ENCODE measurements at places on chromosomes 1 and 21. TPM values are rescaled to one million over a fixed set of nuclear protein-coding genes. Genes with fewer than 3 reads are reported as not detected.
A peak's percentile ranks its signal among the peaks of the same experiment; 100 is the strongest.

The MLLT11 gene
- total RNA-seq = 30.0 TPM

The SLAMF1 gene
- not detected for total RNA-seq

- H3K36me3 ChIP-seq = no peaks in the 10 kb centered on the region
- peaks cover 14% of the 10 kb centered on the region for H3K27me3 ChIP-seq
- no peak overlapping the region for H3K27ac ChIP-seq
- peaks cover 2% of the 10 kb centered on the region for H3K4me1 ChIP-seq
Observed at GRCh38 chr1:206581571-206581981, 30.7 kb downstream of the EIF2D start.

The RIPPLY3 gene
- 18.9 TPM for total RNA-seq

DNA sequence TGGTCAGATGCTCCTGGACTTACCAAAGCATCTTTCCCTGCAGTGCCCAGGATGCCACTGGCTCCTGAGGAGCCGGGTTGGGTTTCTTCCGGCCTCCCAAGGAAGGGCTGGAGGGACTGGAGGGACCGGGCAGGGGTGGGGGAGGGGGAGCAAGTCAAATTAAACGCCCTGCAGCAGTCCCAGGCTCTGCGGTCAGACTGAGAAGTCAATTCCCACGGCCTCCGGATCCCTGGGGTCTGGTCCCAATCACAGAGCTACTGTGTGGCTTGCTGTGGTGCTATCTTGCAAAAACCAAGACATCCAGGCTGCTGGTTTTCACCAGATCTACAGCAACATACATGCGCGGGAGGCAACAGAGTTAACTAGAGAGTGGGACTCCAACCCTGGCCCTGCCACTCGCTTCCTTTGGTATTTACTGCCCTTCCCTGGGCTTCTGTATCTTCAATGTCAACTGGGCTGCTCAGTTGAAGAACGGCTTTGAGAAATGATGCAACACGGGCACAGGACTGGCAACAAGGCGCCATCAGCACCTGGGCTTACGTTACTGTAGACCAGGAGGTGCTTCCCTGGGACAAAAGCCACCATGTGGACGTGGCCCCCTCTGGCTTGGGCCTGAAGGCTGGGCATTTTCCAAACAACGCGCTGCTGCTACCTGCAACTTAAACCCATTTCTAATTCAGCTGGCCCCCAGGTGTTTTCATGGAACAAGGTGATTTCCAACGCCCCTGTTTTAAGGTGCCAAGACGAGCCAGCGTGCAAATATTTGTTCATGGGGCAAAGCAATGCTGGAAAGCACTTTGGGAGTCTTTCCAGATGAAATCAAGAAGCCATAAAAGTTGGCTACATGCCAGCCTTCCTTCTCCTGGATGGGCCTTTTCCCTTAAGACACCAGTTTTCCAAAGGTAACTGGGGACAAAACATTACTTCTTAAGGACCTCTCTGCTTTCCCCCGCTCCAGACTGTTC lies 11.5 kb downstream of the RCC2 start:
- peaks cover 35% of the 10 kb centered on the region for H3K36me3 ChIP-seq
- no peaks in the 10 kb centered on the region for H3K27me3 ChIP-seq
- peaks cover 5% of the 10 kb centered on the region for H3K4me1 ChIP-seq
- H3K4me3 ChIP-seq = no peak overlapping the region
- DNase-seq = no peak

The PDC gene
- not detected for total RNA-seq

GRCh38 chr1:45820173-45820572 lies 16.8 kb downstream of the MAST2 start:
- H3K4me3 ChIP-seq = no peak overlapping the region
- H3K36me3 ChIP-seq = peaks cover 33% of the 10 kb centered on the region
- H3K27me3 ChIP-seq = no peaks in the 10 kb centered on the region
- no peak overlapping the region for H3K27ac ChIP-seq

The VASH2 gene
- 15.8 TPM for total RNA-seq

DNA sequence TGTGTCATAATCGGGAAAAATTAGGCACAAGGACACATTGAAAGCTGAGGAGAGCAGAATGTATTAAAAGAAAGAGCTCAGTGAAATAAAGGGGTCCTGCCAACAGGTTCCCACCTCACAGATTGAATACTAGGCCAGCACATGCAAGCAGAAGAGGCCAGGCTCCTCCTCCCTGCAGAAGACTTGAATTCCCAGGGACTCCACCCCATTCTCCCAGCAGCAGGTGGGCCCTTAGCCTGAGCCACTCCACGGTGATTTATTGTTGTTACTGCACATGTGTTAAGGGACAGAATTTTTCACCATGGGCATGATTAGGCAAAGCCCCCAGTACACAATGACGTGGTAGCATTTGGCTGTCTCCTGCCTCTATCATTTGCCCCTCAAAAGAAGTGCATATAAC lies 1844.7 kb downstream of the NCAM2 start:
- H3K36me3 ChIP-seq = no peaks in the 10 kb centered on the region
- H3K27ac ChIP-seq = no peak overlapping the region
- no peak for DNase-seq
- no peaks in the 10 kb centered on the region for H3K4me1 ChIP-seq

DNA sequence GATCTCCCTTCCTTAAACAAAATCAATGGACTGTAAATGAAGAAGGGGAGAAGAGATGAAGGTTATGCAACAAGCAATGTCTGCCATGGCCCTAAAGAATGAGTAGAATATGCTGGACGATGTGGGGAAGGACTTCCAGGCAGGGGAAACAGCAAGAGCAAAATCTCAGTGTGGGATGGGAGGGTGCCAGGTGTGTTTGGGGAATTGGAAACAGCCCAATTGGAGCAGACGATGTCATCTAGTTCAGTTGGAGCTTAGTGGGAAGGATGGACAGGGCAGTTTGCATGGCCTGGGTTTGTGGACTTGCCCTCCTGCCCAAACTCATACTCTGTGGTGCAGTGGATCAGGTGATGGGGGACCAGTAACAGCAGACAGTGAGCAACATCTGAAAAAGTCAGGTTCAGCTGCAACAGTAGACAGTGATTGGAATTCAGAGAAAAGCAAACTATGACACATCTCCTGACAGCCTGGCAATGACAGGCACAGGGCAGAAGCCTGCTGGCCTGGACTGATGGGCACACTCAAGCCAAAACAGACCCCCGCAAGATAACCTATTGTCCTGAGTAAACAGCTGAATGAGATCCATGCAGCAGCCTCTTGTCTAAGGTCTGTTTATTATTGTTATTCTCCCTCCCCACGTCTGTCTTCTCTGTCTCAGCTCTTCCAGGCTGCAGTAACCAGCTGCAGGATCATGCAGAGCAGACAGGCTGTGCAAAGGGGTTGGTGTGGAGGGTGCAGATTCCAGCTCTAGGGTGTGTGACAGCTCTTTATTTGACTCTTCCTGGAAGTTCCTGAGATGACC lies 50.5 kb upstream of the PRELP start:
- H3K27ac ChIP-seq = no peak overlapping the region
- H3K4me3 ChIP-seq = no peak overlapping the region
- H3K27me3 ChIP-seq = peaks cover 3% of the 10 kb centered on the region
- H3K4me1 ChIP-seq = peaks cover 39% of the 10 kb centered on the region
- H3K36me3 ChIP-seq = no peaks in the 10 kb centered on the region
- DNase-seq = no peak

DNA sequence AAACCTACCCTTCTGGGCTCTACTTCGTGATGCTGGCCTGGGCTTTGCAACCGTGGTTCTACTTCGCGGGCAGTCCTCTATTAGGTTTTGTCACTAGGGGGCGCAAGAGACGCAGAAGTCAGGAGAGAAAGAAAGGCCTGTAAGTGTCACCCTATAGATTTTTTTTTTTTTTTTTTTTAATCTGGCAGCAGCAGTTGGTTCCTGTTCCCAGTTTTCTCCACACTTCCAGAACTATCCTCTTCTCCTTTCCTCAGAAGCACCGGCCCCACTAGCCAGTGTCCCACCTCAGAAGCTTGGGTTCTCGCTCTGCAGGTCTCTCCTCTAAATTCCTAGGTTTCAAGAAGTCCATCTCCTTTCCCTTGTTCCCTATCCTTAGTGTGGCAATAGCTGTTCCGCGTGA lies 9.1 kb upstream of the LCE2D start:
- H3K27me3 ChIP-seq = no peaks in the 10 kb centered on the region
- DNase-seq = no peak
- H3K36me3 ChIP-seq = peaks cover 1% of the 10 kb centered on the region
- H3K4me1 ChIP-seq = no peaks in the 10 kb centered on the region
- H3K4me3 ChIP-seq = no peak overlapping the region
- H3K27ac ChIP-seq = no peak overlapping the region

GRCh38 chr1:8004803-8005573 lies 21.1 kb downstream of the ERRFI1 start:
- peak overlapping the region; percentile 91 for H3K27ac ChIP-seq
- DNase-seq = no peak
- peak overlapping the region; percentile 36 for H3K4me3 ChIP-seq
- H3K27me3 ChIP-seq = no peaks in the 10 kb centered on the region
- peaks cover 13% of the 10 kb centered on the region for H3K36me3 ChIP-seq

DNA sequence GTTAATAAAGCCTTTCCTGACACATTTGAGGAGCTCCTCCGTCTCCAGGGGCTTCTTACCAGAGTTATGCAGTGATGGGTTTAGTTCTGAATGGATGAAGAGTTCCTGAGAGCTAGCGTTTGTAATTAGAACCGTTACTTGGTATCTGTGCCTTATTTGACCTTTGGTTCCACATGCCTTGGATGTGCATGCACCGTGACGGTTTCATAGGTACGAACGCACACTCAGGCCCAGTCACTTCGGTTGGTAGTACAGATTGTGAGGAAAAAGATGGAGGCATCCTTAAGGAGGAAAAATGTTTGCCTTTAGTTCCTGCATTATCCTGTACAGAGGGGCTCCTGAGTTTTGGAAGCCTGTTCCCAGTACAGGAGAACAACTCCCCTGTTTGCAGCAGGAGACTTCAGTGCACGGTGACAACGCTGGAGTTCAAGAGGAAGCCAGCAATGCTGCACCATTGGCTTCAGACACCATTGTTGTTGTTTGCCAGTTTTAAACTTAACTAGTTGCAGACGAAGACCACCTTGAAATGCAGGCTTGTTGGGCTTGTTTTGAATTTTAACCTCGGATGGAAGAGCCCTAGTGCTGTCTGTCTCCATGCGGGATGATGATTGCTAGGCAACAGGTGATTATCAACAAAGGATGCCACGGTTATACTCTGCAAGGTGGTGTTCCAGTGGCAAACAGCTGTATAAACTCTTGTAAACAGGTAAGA lies 8.2 kb downstream of the RBM15 start:
- H3K27me3 ChIP-seq = no peaks in the 10 kb centered on the region
- no peak for DNase-seq
- H3K4me3 ChIP-seq = no peak overlapping the region
- peak overlapping the region; percentile 83 for H3K27ac ChIP-seq

The AGT gene
- 12.5 TPM for total RNA-seq

The ICOSLG gene
- total RNA-seq = 0.87 TPM

GRCh38 chr1:150558761-150559655 lies 9.8 kb downstream of the ADAMTSL4 start:
- H3K27ac ChIP-seq = no peak overlapping the region
- H3K4me3 ChIP-seq = no peak overlapping the region
- peaks cover 46% of the 10 kb centered on the region for H3K4me1 ChIP-seq
- no peak for DNase-seq

- no peak for DNase-seq
- no peaks in the 10 kb centered on the region for H3K36me3 ChIP-seq
Observed at GRCh38 chr1:72230746-72231145, 51.6 kb downstream of the NEGR1 start.

DNA sequence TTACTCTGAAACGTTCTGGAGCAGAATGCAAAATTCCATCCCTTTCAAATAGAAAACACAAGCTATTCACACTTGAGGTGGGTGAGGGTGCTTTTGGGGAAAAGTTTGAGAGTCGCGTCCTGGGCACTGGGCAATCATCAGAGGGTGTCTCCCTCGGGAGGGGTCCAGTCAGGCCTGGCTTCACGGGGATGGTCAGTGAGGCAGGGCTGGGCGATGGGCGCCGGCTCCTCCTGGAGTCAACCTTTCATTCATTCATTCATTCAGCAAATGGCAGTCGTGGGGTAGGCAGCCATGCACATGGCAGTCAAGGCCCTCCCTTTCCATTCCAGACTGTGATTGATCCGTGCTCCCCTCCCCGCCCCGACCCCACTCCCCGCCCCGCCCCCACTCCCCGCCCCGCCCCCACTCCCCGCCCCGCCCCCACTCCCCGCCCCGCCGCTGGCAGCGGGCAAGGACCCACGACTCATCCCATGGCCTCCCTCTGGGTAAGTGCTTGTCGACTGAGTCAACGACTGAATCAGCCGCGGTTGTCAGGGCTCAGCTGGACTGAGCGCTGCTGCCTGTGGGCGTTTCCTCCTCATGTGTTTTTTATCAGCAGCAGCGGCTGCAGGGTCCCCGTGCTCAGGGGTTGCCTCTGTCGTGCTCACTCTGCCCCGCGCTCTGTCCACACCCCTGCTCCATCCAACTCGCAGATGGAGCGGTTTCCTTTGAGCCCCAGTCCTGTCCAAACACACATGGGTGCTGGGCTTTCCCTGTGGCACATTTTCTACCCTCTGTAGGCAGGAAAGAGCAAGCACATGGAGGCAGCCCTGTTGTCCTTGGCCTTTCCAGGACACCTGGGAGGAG lies 12.5 kb upstream of the SPSB1 start:
- peaks cover 1% of the 10 kb centered on the region for H3K36me3 ChIP-seq
- no peak for DNase-seq

- no peak for DNase-seq
- H3K4me3 ChIP-seq = no peak overlapping the region
- peaks cover 6% of the 10 kb centered on the region for H3K27me3 ChIP-seq
- no peaks in the 10 kb centered on the region for H3K36me3 ChIP-seq
Observed at GRCh38 chr21:45763074-45763473, 119.5 kb downstream of the PCBP3 start.

The TMEM61 gene
- total RNA-seq = 1.3 TPM

DNA sequence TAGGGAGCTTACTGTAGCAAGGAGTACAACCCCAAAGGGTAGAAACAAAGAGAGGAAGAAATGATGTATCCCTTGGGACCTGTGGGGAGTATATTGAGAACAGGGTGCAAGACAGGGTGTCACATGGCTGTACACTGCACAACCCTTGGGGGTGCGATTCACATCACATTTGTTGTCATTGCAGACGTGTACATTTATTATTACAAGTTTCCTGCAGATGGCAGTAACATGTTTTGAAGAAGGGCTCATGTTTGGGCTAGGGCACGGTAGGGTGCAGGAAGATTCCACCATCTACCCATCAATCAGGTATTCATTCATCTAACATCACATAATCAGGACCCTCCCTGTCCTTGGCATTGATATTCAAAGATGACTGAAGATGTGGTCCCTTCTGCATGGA lies 62.5 kb downstream of the NDUFS5 start:
- no peaks in the 10 kb centered on the region for H3K4me1 ChIP-seq
- H3K27me3 ChIP-seq = peaks cover 27% of the 10 kb centered on the region
- no peaks in the 10 kb centered on the region for H3K36me3 ChIP-seq

- H3K4me3 ChIP-seq = no peak overlapping the region
- peaks cover 13% of the 10 kb centered on the region for H3K36me3 ChIP-seq
- H3K4me1 ChIP-seq = no peaks in the 10 kb centered on the region
- H3K27me3 ChIP-seq = no peaks in the 10 kb centered on the region
- H3K27ac ChIP-seq = no peak overlapping the region
Observed at GRCh38 chr1:185074307-185074706, 28.9 kb downstream of the RNF2 start.

GRCh38 chr21:29718081-29718815 lies 221.5 kb downstream of the GRIK1 start:
- H3K4me3 ChIP-seq = no peak overlapping the region
- H3K36me3 ChIP-seq = no peaks in the 10 kb centered on the region
- H3K4me1 ChIP-seq = peaks cover 5% of the 10 kb centered on the region
- DNase-seq = no peak

All from progenitor cell of endocrine pancreas (in vitro differentiated cells).